ENCODE measurements at places on chromosomes 7 and 10. TPM values are rescaled to one million over a fixed set of nuclear protein-coding genes. Genes with fewer than 3 reads are reported as not detected.

KCNIP2 gene
- total RNA-seq = not detected

SHTN1 gene
- total RNA-seq = 1.6 TPM

CFAP70 gene
- total RNA-seq = 0.43 TPM

PDE6C gene
- not detected for total RNA-seq

SPDYE5 gene
- not detected for total RNA-seq

ADCYAP1R1 gene
- not detected for total RNA-seq

SPDYE9 gene
- total RNA-seq = not detected

ZNF680 gene
- 6.6 TPM for total RNA-seq

NKX2-3 gene
- not detected for total RNA-seq

RTKN2 gene
- total RNA-seq = under 0.01 TPM

FOXP2 gene
- total RNA-seq = 5.0 TPM

CCL24 gene
- total RNA-seq = not detected

IQUB gene
- not detected for total RNA-seq

CFAP46 gene
- total RNA-seq = 0.22 TPM

DYNC1I1 gene
- 0.38 TPM for total RNA-seq

Measured in GM23248 (cell line).